ENCODE measurements at places on chromosomes 12 and 14. TPM values are rescaled to one million over a fixed set of nuclear protein-coding genes. Genes with fewer than 3 reads are reported as not detected.

CCDC38 gene
- total RNA-seq, result not detected

FGF23 gene
- total RNA-seq, result not detected

FUT8 gene
- 79.8 TPM for total RNA-seq

MRPL42 gene
- total RNA-seq, result 29.8 TPM

FLVCR2 gene
- 2.2 TPM for total RNA-seq

AKAP3 gene
- total RNA-seq, result 0.58 TPM

C3AR1 gene
- total RNA-seq, result not detected

METTL17 gene
- 74.7 TPM for total RNA-seq

BEST3 gene
- total RNA-seq, result 0.09 TPM

TGFB3 gene
- total RNA-seq, result 11.0 TPM

KLHL33 gene
- total RNA-seq, result 0.09 TPM

ACVRL1 gene
- total RNA-seq, result 125 TPM

RHEBL1 gene
- 0.47 TPM for total RNA-seq

RAD9B gene
- not detected for total RNA-seq

DIP2B gene
- total RNA-seq, result 18.6 TPM

ARF6 gene
- total RNA-seq, result 37.6 TPM

USP44 gene
- 0.09 TPM for total RNA-seq

NDUFA9 gene
- 25.8 TPM for total RNA-seq

BCDIN3D gene
- 3.6 TPM for total RNA-seq

LAG3 gene
- 0.43 TPM for total RNA-seq

SLC6A15 gene
- 2.1 TPM for total RNA-seq

SMAGP gene
- 22.2 TPM for total RNA-seq

All from pericardium fibroblast (primary cell).